ENCODE measurements at places on chromosomes 4 and X.

DNA sequence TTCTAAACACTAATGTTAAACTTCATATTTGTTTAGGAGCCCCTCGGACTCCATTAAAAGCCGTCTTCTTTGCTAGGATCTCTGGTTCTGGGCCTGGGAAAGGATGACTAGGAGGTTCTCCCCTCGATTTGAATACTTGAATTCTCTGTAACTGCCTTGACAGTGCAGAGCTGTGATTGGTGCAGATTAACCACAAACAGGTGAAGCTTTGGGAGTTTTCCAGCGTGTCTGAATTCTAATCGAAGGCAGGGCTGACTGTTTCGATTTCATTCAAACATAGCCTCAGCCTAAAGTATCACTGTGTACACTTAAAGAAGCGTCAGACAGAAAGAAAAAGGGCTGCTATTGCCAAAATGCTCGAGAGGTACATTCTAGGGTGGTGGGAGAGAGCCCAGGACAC, 29.0 kb downstream of the TFDP3 start:
- DNase-seq: no peak

- DNase-seq: no peak
Measured at GRCh38 chr4:10023806-10024205, 2.5 kb upstream of the SLC2A9 start.

DNA sequence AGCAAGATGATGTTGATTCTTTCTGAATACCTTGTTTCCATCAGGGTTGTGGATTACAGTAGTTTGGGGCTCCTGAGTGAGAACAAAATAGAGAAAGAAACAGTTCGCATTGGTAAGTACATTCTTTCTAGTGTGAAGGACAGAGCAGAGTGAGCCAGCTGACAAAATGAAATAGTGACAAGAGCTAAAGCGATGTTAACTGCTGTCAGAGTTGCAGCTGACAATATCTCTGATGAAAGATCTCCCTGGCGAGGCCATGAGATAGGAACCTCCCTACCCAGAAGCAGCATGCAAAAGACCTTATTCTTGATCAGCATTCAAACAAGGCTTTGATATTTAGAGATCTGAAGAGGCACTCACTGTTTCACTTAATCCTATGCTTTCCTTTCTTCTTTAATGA, 258.6 kb downstream of the CAMK2D start:
- no peak for DNase-seq

GRCh38 chr4:61911313-61911756, 711.2 kb downstream of the ADGRL3 start:
- DNase-seq: no peak

- no peak for DNase-seq
Measured at GRCh38 chrX:9829308-9830267, 43.4 kb downstream of the SHROOM2 start.

DNA sequence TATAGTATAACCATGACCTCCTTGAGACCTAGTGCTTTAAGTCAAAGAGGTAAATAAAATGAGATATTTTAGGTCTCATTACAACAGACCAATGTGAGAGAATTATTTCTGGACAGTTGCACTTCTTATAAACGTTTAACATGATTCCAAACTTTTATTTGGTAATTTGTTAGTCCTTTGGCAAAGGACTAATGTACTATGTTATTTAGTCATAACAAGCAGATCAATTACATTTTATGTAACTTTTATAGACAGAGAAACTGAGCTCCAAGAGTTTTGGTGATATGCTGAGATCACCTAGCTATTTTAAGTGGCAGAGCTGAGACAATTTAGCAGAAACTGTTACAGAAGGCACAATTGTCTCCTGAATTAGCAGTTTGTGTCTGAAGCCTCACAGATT, 2.6 kb upstream of the SNCA start:
- DNase-seq: no peak

- DNase-seq: no peak
Measured at GRCh38 chrX:13013363-13014110, 30.9 kb downstream of the FAM9C start.

GRCh38 chr4:38967260-38968095, 64.7 kb downstream of the TMEM156 start:
- DNase-seq: no peak

DNA sequence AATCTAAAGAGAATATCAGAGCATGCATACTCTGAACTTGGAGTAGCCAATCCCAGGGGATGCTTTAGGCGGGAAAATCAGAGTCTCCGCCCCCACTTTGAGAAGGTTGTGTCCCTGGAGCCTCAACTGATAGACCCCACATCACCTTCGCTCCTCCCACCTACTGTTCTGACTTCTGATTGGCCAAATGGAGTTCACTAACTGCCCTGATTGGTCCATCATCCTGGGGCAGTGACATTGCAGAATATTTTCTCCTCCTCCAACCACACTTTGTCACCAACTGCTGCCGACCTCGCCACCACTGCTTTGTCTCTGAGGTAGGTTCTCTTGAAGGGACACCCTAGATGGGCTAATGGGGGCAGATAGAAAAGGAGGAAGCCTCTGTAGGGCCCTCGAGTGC, 22.7 kb upstream of the SPACA5B start:
- no peak for DNase-seq

DNA sequence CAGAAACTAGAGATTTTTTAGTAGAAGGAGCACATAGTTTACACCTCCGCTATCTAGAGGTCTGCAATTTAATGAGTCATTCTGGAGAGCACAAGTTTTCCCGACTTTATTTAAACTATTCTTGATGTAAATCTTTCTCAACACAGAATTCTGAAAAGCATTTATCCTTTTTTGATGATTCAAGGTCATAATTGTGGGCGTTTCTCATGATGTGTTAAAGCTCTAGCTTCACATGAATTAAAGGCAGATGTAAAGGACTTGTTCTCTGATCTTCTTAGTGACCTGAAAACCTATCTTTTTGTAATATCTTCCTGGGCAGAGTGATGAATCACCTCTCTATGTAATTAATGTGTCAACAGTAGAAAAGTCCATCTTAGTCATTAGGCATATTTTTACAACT, 128.8 kb downstream of the COMMD8 start:
- no peak for DNase-seq

- DNase-seq: no peak
Measured at GRCh38 chr4:158599150-158599549, 72.5 kb downstream of the C4orf46 start.

DNA sequence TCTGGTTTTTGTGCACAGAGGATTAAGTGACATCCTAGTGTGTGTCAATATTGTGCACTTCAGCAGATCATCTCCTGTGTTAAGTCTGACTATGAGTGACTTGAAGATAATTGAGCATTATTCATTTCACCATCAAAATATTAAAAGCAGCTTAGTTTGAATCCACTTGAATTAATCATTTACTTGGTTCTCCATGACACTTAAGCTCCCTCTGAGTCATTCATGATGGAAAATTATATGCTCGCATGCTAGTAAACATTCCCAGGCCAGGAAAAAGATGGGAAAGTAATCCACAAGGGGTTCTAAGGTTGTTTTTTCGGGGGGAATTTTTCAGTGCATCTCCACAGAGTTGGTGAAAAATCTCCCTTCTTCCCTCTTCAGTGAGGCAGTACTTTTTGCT, 97.2 kb upstream of the EOLA2 start:
- no peak for DNase-seq

- no peak for DNase-seq
Measured at GRCh38 chr4:1360423-1361283, 13.6 kb downstream of the UVSSA start.

DNA sequence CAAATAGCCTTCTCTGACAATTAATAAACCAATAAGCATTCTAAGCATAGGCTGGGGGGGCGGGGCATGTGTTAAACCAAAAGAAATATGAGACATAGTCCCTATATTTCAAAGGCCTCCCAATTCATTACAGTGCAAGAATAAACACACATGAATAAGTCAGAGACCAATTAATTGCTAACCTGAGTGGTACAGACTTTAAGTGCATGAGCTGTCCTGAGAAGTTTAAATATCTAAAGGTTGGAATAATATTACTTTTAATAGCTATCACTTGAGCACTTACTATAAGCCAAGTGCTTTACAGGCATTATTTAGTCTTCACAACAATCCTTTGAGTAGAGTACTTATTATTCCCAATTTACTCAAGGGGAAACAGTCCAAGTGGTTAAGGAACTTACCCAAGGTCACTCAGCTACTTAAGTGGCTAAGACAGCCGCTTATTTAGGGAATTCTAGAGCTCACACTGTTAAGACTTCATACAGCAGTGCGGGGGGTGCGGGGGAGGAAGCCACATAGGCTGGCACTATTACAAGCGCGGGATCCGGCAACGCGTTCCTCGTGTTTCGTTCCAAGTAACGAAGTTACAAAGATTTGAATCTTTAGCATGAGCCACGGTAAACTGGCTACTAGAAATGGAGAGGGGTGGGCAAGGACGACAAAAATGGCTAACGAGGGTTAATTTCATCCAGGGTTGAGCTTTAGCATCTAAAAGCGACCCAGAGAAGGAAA, 1.4 kb downstream of the THOC2 start:
- DNase-seq: no peak

GRCh38 chrX:386239-386767, 404 bp downstream of the PPP2R3B start:
- no peak for DNase-seq

GRCh38 chrX:155880586-155881157, 473 bp upstream of the VAMP7 start:
- DNase-seq: no peak

- no peak for DNase-seq
Measured at GRCh38 chr4:71303850-71304249, 35.0 kb upstream of the SLC4A4 start.

GRCh38 chr4:165505958-165506837, 127.4 kb downstream of the CPE start:
- no peak for DNase-seq

GRCh38 chr4:40283413-40283812, 51.7 kb upstream of the CHRNA9 start:
- DNase-seq: no peak

DNA sequence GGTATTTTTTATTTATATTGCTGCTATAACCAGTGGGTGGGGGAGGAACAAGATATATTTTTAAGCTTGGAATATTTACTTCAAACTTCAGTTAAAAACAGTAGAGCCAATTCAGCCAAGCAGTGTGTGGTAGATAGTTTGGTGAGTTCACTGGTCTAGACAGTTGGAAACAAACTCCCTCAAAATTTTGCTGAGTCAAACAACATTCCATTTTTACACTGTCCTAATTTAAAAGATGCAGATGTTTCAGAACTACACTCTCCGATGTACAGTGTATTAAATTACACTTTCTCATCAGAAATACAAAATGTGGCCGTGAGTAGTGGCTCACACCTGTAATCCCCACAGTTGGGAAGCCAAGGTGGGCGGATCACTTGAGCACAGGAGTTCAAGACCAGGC, 23.3 kb downstream of the PRKX start:
- DNase-seq: no peak

- DNase-seq: no peak
Measured at GRCh38 chr4:188650516-188650915, 511.3 kb downstream of the TRIML1 start.

- DNase-seq: no peak
Measured at GRCh38 chrX:45400027-45400779, 199.5 kb upstream of the DIPK2B start.

DNA sequence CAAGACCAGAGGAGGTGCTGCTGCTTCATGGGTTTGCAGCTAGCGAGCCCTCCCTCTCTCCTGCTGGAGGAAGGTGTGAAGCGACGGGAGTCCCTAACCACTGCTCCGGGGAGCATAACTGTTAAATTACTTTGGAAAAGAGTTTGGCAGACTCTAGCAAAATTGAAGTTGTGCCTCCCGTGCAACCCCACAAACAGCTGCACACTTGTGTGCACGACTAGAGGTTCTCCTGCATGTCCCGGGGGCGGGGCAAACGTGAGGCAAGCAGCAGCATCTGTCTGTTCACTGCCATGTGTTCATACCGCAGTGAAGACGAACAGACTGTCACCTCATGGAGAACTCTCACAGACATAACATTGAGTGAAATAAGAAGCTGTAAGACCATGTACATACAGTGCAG, 34.5 kb downstream of the TNIP2 start:
- DNase-seq: no peak

GRCh38 chr4:80948141-80948540, 82.4 kb upstream of the BMP3 start:
- DNase-seq: no peak

GRCh38 chrX:108344216-108344615, 94.0 kb downstream of the COL4A6 start:
- no peak for DNase-seq
